ENCODE measurements at places on chromosomes 16 and 17. TPM values are rescaled to one million over a fixed set of nuclear protein-coding genes. Genes with fewer than 3 reads are reported as not detected.

DNA sequence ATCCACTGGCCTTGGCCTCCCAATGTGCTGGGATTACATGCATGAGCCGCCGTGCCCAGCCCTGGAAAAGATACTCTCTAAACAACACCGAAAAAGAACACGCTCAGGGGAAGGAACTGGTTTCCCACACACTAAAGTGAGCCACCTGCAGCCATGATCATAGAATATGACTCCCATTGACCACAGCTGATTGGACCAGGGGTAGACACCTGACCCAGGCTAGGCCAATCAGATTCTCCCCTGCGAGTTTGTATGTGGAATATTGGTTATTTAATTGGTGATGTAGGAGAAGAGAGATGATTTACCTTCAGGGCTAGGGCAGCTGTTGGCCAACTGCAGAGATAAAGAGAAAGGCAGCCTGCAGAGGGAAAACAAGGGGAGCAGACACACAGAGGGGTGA, 9.0 kb upstream of the GGA2 start:
- no peaks in the 10 kb centered on the region for H3K27me3 ChIP-seq
- no peak overlapping the region for H3K27ac ChIP-seq
- no peaks in the 10 kb centered on the region for H3K4me1 ChIP-seq
- DNase-seq, result no peak
- no peak overlapping the region for H3K4me3 ChIP-seq
- no peaks in the 10 kb centered on the region for H3K36me3 ChIP-seq

GRCh38 chr17:4307179-4307930, 43.6 kb upstream of the ANKFY1 start:
- peaks cover 36% of the 10 kb centered on the region for H3K4me1 ChIP-seq
- peaks cover 2% of the 10 kb centered on the region for H3K36me3 ChIP-seq
- no peak for DNase-seq
- H3K27me3 ChIP-seq, result no peaks in the 10 kb centered on the region
- H3K27ac ChIP-seq, result no peak overlapping the region
- H3K4me3 ChIP-seq, result no peak overlapping the region

GRCh38 chr16:55021595-55022475, 91.2 kb downstream of the IRX5 start:
- no peak overlapping the region for H3K27ac ChIP-seq
- no peak for DNase-seq
- no peak overlapping the region for H3K4me3 ChIP-seq
- no peaks in the 10 kb centered on the region for H3K4me1 ChIP-seq
- H3K27me3 ChIP-seq, result no peaks in the 10 kb centered on the region

DNA sequence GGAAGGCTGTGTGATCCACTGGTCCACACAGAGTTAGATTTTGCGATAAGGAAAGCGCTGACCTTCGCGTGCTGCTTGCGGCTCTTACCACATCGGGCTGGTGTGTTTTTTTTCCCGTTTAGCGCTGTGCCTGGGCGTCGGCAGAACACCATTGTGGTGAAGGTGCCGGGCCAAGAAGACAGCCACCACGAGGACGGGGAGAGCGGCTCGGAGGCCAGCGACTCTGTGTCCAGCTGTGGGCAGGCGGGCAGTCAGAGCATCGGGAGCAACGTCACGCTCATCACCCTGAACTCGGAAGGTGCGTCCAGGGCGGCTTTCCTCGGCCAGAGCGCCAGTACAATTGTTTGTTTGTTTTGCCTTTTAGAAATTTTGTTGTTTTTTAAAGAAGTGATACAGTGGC, 54.7 kb downstream of the BANP start:
- no peak for DNase-seq
- no peak overlapping the region for H3K4me3 ChIP-seq
- H3K27me3 ChIP-seq, result no peaks in the 10 kb centered on the region
- H3K36me3 ChIP-seq, result peaks cover 3% of the 10 kb centered on the region
- H3K27ac ChIP-seq, result no peak overlapping the region
- H3K4me1 ChIP-seq, result no peaks in the 10 kb centered on the region

DNA sequence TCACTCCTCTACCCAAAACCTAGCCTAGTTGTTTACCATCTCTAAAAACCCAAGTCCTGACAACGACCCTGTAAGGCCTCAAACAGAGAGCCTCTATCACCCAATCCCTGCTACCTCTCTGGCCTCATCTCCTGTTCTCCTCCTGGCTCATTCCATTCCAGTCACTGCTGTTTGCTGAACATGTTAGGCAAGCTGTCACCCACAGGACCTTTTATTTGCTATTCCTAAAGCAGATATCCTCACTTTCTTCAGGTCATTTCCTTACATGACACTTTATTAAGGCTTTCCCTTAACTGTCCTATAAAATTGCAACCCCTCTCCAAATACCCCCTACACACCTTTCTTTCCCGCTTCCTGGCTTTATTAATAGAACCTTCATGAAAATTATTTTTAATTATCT, 85.1 kb downstream of the KANSL1 start:
- no peak overlapping the region for H3K27ac ChIP-seq
- H3K36me3 ChIP-seq, result no peaks in the 10 kb centered on the region
- peaks cover 53% of the 10 kb centered on the region for H3K4me1 ChIP-seq
- no peaks in the 10 kb centered on the region for H3K27me3 ChIP-seq
- H3K4me3 ChIP-seq, result no peak overlapping the region

- no peak overlapping the region for H3K4me3 ChIP-seq
- H3K27ac ChIP-seq, result no peak overlapping the region
- no peaks in the 10 kb centered on the region for H3K36me3 ChIP-seq
- no peak for DNase-seq
These were observed 5.0 kb downstream of the SPDYE4 start for GRCh38 chr17:8753136-8753975.

- no peak overlapping the region for H3K4me3 ChIP-seq
- no peak overlapping the region for H3K27ac ChIP-seq
- H3K4me1 ChIP-seq, result peaks cover 15% of the 10 kb centered on the region
- no peaks in the 10 kb centered on the region for H3K27me3 ChIP-seq
These were observed 88.2 kb upstream of the FA2H start for GRCh38 chr16:74862743-74863244.

Gene DUS2
- total RNA-seq, result 3.6 TPM

Gene IGF2BP1
- not detected for total RNA-seq

Gene CES5A
- not detected for total RNA-seq

Gene CDRT15L2
- not detected for total RNA-seq

Gene NOL11
- total RNA-seq, result 15.0 TPM
